Stimulated activated CD8-positive, alpha-beta memory T cell treated with anti-CD3 and anti-CD28 coated beads, Interleukin-2, amount 100 ng/mL, for 1 hour (primary cell): ENCODE measurements at places on chromosomes 7 and 10.

- DNase-seq = no peak
Measured at GRCh38 chr10:15236340-15236739, 67.8 kb upstream of the NMT2 start.

GRCh38 chr10:77798940-77799339, 127.6 kb downstream of the DLG5 start:
- DNase-seq = no peak

GRCh38 chr7:17546592-17546991, 248.1 kb downstream of the AHR start:
- DNase-seq = no peak

- no peak for DNase-seq
Measured at GRCh38 chr7:131505636-131506557, 50.5 kb downstream of the PODXL start.

DNA sequence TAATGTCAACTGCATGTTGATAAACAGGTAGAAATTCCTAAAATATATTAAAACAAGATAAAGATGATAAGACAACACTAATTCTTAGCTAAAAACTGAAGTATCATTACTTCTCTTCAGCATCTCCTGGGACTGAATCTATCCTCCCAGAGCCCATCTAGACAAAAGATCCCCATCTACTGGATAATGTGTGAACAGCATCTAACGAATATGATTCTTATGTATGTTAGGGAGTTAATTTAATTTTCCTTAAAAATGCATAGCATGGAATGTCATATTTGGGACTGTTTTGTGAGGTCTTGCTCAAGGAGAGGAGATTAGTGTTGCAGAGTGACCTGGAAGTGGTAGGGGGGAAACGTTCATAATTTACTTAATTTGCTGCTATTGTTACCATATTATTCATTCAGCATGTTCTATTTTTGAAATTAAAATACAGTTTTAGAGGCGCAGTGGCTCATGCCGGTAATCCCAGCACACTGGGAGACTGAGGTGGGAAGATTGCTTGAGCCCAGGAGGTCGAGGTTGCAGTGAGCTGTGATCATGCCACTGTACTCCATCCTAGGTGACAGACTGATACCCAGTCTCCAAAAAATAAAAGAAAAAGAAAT, 305.1 kb upstream of the CSTF2T start:
- no peak for DNase-seq

GRCh38 chr10:116353817-116354216, 29.6 kb downstream of the CCDC172 start:
- no peak for DNase-seq

GRCh38 chr7:155414547-155415492, 43.1 kb upstream of the EN2 start:
- no peak for DNase-seq
